ENCODE measurements at places on chromosomes 11 and 22. TPM values are rescaled to one million over a fixed set of nuclear protein-coding genes. Genes with fewer than 3 reads are reported as not detected.

APOA4 gene
- not detected for total RNA-seq

OVOL1 gene
- not detected for total RNA-seq

MDK gene
- total RNA-seq = 62.1 TPM

USP2 gene
- total RNA-seq = 0.26 TPM

SLC7A4 gene
- not detected for total RNA-seq

BATF2 gene
- total RNA-seq = 0.54 TPM

ZBTB16 gene
- 8.3 TPM for total RNA-seq

AMPD3 gene
- 9.1 TPM for total RNA-seq

STK33 gene
- total RNA-seq = 1.4 TPM

NRIP3 gene
- 0.34 TPM for total RNA-seq

CATSPERZ gene
- 0.11 TPM for total RNA-seq
